ENCODE measurements at places on chromosomes 11 and 22.

DNA sequence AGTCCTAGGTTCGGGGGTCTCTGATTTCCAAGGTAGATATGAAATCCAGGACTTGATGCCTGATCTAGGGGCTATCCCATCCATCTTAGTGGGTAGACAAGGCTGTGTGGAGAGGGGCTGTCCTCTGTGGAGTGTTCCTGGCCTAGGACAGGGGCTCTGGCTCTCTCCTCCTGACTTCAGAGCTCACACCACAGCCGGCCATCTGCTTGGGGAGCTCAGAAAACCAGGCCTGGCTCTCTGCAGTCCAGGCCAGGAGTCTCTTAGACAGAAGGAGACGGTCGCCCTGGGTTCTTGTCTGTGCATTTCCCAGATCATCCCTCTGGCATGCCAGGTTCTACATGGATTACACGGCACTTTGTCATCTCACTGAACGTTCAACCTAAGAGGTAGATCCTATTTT is 17.9 kb downstream of the TUB start:
- DNase-seq, result no peak

DNA sequence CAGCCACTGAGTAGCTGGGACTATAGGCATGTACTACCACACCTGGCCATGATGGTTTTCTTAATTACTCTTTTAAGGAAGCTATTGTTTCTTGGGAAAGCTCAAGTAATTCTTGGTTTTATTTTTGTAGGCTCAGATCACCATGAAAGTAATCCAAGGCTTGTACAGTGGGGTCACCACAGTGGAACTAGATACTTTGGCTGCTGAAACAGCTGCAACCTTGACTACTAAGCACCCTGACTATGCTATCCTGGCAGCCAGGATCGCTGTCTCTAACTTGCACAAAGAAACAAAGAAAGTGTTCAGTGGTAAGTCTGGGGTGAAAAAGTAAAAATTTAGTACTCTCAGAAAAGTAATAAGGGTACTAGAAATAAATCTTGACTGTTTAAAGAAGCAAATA is 11.3 kb downstream of the RRM1 start:
- DNase-seq, result no peak

- DNase-seq, result no peak
These were observed 32.2 kb downstream of the C22orf31 start for GRCh38 chr22:29029202-29030000.

GRCh38 chr11:112315861-112316739 is 55.4 kb upstream of the PLET1 start:
- DNase-seq, result no peak

GRCh38 chr11:65353900-65354264 is 669 bp upstream of the TIGD3 start:
- DNase-seq, result no peak

GRCh38 chr11:110907629-110908028 is 195.4 kb upstream of the ARHGAP20 start:
- no peak for DNase-seq

DNA sequence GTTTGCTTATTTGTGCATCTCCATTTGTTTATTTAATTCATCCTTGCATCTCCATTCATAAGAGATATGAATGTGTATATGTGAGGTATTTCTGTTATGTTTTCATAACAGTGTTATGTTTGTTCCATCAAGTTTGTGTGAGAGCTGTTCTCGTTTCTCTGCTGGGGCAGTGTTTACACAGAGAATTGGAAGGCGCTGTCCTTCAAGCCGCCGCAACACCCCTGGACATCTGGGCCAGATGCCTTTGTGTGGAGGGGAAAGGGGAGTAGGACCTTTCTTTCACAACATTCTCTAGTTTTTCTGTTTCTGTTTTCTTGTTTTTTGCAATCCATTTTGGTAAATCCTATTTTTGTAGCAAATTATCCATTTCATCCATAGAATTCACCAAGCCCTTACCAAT is 7.0 kb upstream of the TM7SF2 start:
- no peak for DNase-seq

- no peak for DNase-seq
These were observed 57.4 kb downstream of the LINC01488 start for GRCh38 chr11:69538854-69539253.

- DNase-seq, result no peak
These were observed 504.3 kb downstream of the FAM181B start for GRCh38 chr11:82229341-82229740.

DNA sequence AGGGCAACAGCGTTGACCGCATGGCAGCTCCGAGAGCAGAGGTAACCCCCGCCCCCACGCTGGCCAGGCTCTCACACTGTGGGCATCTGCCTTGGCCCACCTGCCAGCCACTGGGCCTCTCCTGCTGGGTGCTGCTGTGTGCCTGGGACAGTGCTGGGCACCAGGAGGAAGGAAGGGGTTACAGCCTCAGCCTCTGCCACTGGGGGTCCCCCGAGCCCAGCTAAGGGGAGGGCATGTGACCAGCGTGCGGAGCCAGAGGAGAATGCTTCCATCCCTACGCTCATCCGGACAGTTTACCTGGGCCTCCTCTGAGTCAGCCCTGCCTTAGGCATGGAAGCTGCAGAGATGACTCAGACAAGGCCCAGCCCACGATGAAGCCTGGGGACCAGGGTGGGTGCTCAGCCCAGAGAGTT is 10.9 kb downstream of the NCF4 start:
- DNase-seq, result no peak

DNA sequence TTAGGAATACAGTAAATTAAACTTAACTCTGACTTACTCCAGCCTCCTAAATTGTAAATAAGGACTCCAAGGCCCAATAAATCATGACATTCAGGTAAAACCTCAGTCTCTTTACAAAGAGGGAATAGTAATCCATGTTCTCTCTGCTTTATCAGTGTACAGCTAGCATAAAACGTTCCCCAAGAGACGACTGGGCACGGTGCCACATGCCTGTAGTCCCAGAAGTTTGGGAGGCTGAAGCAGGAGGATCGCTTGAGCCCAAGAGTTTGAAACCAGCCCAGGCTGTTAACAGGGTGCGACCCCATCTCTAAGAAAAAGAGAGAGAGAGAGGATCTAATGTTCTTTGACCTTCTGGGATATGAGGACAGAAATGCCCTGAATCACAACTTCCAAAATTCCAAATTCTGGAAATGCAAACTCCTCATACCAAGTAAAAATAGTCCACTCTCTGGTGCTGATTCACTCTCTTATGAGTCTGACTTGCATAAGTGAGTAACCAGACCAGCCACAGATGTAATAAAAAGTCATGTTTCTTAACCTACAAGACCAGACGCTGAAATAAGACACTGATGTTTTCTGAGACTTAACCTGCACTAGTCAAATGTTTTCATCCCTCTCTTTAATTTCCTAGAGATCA is 25.5 kb downstream of the NNMT start:
- no peak for DNase-seq

GRCh38 chr22:23068096-23068831 is 2.1 kb upstream of the GNAZ start:
- DNase-seq, result no peak

DNA sequence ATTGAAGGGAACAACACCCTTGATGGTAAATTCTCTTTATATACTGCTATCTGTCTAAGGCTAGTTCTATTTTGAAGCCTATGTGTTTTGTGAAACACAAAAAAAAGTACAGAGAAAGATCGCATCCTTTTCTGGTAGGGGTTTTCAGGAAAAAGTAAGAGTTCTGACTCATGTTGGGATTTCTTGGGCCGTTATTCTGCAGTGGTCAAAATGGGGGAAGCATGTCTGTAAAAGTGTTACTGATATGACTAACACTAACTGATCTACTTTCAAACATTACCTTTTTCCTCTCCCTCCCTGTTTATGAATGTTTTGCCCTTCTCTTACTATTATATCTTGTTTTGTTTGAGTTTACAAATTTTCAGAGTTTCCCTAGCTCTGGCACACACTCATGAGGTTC is 53.9 kb downstream of the CTNND1 start:
- no peak for DNase-seq

DNA sequence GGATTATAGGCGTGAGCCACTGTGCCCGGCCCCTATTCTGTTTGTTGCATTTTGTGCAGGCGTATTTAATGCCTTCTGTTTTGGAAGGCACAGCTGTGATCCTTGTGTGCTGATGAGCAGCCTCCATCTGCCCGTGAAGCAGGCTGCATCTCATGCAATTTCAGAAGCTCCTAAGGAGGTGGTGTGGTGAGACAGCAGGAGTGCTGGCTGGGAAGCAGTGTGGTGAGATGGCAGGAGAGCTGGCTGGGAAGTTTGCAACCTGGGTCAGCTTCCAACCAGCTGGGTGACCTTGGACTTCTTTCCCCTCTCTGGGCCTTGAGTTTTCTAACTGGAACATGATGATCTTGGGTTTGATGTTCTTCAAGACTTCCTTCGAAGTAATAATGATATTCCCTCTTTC is 525.1 kb downstream of the TBC1D22A start:
- no peak for DNase-seq

DNA sequence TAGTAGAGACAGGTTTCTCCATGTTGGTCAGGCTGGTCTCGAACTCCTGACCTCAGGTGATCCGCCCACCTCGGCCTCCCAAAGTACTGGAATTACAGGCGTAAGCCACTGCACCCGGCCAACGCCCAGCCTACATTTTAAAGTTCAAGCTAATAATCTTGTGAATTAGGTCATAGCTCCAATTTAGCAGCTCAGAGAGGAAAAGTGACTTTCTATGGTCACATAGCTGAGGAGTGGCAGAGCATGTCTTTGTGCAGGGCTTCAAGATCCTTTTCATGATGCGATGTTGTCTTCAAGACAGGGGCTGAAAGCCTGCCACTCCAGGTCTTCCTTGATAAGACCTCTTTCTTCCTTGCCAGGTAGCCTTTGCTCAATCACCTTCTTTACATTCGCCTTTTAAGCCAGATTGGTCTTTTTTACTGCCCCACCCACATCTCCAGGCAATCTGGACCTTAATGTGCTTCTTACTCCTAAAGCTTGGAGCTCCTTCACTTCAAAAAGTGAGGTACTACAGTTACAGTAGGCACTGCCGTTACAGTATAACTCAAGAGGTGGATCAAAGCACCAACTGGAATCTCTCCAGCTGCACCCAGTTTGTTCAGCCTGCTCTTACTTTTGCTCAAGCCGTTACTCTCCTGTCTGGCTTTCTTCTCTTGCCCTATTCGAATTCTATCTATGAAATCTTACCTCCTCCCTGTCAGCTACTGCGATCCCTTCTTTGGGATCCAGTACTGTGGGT is 18.2 kb downstream of the YWHAH start:
- no peak for DNase-seq

DNA sequence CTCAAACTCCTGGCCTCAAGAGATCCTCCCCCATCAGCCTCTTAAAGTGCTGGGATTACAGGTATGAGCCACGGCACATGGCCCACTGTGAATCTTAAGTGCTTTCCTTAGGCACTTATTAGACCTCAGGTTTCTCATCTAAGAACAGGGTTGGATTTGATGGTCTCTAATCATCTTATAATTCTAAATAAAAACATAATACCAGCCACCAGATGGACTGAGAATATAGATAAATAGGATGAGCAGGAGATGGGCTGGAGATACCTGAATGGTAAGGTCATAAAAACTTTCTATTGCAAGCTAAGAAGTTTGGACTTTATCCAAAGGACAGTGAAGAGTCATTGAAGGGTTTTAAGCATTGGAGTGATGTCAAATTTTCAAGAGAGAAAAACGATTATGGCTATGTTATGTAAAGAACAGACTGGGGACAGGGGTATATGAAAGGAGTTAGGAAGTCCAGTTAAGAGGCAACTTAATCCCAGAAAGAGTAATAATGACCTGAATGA is 85.2 kb downstream of the RELT start:
- DNase-seq, result no peak

- DNase-seq, result no peak
These were observed 434.4 kb downstream of the METTL15 start for GRCh38 chr11:28542561-28542960.

DNA sequence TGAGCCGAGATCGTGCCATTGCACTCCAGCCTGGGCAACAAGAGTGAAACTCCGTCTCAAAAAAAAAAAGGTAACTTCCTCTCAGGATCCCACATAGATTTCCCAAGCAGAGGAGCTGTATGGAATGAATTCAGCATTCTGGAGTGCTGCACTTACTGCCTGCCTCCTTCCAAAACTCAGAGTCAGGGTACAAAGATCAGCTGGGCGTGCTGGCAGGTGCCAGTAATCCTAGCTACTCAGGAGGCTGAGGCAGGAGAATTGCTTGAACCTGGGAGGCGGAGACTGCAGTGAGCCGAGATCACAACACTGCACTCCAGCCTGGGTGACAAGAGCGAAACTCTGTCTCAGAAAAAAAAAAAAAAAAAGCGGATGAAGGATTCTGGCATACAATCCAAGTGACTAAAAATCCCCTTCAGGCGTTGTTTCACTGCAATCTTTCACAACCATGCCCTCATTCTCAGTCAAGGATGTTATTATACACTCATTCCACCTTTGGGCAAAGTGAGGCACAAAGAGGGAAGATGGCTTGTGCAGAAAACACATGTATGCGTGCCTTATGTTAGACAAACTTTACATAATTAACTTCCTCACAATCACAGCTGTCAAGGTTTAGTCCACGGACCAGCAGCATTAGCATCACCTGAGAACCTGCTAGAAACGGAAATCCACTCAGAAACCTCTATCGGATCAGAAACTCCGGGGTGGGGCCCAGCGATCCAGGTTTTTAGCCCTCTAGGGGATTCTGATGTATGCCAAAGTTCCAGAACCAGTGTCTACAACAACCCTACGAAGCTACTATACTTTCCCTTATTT is 1.1 kb upstream of the NOL12 start:
- DNase-seq, result no peak

GRCh38 chr11:134453441-134453840 is 41.4 kb upstream of the B3GAT1 start:
- no peak for DNase-seq

- no peak for DNase-seq
These were observed 150.1 kb downstream of the TENM4 start for GRCh38 chr11:79290761-79291160.

GRCh38 chr11:57306161-57306876 is 18.4 kb downstream of the TNKS1BP1 start:
- DNase-seq, result no peak

DNA sequence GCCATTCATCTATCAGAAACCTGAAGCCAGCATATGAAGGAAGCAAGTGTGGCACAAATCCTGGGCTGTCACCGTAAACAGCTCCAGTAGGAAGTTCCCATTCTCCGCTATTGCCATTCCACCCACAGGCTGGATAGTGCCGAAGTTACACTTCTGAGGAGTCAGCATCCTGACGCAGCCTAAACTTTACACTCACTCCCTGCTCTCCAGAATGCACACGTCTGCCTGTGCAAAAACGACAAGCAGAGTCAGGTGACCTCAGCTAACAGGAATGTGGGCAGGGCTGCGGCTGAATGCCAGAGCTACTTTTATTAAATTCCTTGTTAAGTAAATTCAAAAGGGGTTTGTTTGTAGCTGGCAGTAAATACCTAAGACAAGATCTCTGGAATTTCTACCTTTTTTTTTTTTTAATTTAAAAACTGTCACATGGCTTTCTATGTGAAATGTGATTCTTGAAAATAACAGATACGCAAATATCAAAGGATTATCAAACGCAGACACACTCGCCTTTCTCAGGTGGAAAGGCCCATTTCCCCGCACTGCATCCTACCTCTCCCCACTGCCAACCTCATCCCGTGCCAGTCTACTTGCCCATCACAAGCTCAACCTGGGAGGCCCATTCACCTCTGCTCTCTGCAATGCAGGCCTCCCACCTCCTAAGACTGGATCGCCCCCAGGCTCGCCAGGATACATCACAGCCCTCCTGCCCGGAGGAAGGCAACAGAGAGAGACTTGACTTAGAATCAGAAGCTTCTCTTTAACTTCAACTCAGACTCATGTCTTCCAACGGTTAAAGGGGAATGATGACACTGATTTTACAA is 33.5 kb downstream of the NFRKB start:
- DNase-seq, result no peak

GRCh38 chr11:12329169-12329568 is 48.2 kb upstream of the PARVA start:
- DNase-seq, result no peak
